ENCODE measurements at places on chromosomes 5 and 9. TPM values are rescaled to one million over a fixed set of nuclear protein-coding genes. Genes with fewer than 3 reads are reported as not detected.

The CTXN3 gene
- total RNA-seq, result 0.47 TPM

The SLC36A2 gene
- 6.4 TPM for total RNA-seq

The GPR150 gene
- total RNA-seq, result not detected

The PAX5 gene
- 0.47 TPM for total RNA-seq

The CCL27 gene
- total RNA-seq, result not detected

The FIBCD1 gene
- total RNA-seq, result 0.29 TPM

All from metanephros (tissue), 2 donors.